ENCODE measurements at places on chromosomes 16 and 17.
A peak's percentile ranks its signal among the peaks of the same experiment; 100 is the strongest.

GRCh38 chr16:27427538-27427937 is 25.6 kb downstream of the IL21R start:
- no peak for DNase-seq

DNA sequence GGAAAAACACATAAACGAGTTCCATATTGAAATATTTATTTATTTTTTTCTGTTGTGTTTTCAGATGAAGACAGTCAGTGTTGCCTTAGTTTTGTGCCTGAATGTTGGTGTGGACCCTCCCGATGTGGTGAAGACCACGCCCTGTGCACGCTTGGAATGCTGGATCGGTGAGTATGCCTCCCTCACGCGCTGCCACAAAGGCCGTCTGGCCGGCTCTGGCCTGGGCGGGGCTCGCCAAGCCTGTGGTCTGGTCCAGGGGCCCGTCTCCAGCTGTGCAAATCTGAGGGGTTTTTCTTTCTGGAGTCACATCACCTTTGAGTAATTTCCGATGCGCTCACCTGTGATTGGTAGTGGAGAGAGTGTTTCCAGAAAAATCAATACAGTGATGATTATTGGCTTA is 81.0 kb downstream of the RPTOR start:
- no peak for DNase-seq

- DNase-seq: no peak
Observed at GRCh38 chr17:2181897-2182448, 121.6 kb downstream of the SMG6 start.

GRCh38 chr17:34673995-34674890 is 94.9 kb downstream of the TMEM132E start:
- no peak for DNase-seq

GRCh38 chr17:16493531-16494046 is 1.6 kb upstream of the LRRC75A start:
- no peak for DNase-seq

- DNase-seq: no peak
Observed at GRCh38 chr16:77117707-77118106, 73.3 kb upstream of the MON1B start.

DNA sequence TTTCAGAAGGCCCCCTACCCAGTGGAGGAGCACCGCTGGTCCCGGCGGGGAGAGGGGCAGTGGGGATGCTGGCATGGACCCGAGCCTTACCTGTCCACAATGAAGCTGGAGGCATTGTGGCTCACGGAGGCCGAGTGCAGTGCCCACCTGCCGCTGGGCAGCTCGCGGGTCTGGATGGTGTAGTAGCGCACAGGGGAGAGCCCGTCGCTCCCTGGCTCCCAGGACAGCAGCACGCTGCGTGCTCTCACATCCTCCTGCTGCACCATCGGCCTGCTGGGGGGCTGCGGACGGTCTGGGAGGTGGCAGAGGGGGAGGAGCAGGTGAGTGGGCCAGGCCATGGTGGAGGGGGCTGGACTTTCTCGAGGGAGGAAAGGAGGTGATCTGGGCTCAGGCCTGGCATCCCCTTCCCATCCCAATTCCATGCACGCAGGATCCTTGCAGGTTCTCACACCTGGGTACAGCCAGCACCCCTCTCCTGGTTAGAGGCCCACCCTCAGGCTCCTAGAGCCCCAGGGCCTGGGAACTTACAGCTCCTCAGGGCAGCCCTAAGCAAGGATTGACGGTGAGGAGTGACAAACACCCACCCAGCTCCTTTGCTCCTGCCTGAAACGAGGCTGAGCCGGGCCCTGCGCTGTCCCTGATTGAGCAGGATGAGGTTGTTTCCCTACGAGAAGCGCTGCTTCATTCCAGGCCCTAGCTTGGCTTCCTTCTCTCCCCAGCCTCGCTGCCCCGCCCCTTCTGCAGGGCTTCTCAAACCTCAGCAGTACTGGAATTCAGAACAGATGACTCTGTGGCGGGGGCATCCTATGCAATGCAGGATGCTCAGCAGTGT is 76.2 kb upstream of the CDC42EP4 start:
- no peak for DNase-seq

- peak; percentile 25 for DNase-seq
Observed at GRCh38 chr16:21600031-21600773, 825 bp downstream of the METTL9 start.

- DNase-seq: no peak
Observed at GRCh38 chr17:68197091-68197996, 50.5 kb upstream of the AMZ2 start.

GRCh38 chr17:36722121-36722902 is 120.9 kb downstream of the MRM1 start:
- DNase-seq: peak; percentile 47

DNA sequence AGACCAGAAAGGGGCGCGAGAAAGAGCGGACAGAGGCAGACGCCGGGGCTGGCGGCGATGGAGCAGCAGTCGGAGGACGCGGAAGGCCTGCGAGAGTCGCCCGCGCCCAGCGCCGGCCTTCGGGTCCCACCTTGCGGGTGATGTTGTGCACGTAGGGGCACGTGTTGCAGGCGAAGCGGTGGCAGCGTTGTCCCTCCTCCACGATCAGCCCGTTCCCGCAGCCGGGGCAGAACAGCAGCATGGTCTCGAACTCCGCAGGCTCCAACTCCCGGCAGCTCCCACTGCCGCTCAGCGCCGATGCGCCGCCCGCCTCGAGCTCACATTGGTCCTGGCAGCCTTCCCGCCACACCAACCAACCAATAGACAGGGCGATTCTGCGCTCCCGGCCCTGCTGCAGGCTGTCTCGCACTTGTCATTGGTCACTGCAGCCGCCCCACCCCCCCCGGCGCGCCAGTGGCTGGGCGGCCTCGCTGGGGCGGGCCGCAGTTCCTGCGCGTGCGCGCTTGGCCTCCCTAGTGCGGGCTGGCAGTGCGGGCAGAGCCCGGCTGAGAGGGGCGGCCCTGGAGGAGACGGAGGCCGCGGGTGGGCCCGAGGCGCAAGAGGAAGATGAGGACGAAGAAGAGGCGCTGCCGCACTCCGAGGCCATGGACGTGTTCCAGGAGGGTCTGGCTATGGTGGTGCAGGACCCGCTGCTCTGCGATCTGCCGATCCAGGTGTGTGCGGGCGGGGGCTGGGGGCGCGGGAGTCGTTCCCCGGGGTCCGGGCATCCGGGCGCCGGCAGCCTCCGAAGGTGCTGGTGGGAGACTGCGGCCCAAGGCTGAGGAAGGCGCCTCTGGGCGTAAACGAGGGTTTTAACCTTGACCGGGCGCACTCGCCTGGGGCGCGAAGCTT is at the start of the genes POLR3K and SNRNP25:
Gene POLR3K (minus strand): TSS at position 263 of the 891 bp plus-strand sequence. CDS start 22 bp downstream, at position 241.
Gene SNRNP25 (plus strand): TSS at position 483 of the 891 bp plus-strand sequence. CDS start 189 bp downstream, at position 672.
- DNase-seq: peak; percentile 97

DNA sequence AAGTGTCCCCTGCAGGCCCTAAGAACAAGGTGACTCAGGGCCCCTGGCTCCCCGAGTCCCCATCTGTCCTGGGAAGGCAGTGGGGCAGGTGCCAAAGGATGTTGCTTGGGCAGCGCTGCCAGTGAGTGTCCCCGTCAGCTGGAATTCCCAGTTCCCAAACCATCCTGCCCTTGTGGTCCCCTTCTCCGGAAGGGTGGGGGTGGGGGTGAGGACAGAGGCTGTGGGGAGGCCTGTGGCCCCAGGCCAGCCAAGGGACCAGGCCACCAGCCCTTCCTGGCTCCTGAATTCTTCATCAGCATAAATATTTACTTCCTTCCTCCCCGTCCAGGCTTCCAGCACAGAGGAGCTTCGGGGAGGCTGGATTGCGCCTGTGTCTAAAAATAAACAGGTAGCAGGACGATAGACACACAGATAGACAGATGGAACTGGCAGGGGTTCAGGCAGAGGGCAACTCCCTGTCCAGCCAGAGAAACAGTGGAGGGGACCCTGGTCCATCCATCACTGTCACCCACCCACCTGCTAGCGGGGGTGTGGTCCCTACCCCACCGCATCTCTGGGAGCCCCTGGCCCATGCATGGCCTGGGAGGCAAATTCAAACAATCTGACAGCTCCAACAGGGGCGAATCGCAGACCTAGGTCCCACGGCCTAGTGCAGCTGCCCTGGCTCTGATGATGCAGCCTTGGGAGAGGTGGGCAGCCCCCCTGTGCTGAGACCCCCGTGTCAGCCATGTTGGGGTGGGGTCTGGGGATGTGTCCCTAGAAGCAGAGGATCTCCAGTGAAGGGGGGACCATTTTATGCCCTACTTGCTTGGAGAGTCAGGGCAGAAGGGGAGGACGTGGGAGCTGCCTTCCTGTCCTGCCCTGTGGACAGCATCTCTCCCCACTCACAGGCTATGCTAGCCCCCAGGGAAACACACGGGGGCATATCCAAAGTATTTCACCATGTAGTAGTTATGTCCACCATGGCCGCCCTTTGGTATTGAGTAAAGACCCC is 13.2 kb downstream of the GLIS2 start:
- DNase-seq: no peak

GRCh38 chr17:50201276-50201854 is at the start of gene COL1A1:
Gene COL1A1, minus strand, starts transcription at chr17:50201631. Its CDS starts 118 bp downstream, at chr17:50201513.
- DNase-seq: no peak

DNA sequence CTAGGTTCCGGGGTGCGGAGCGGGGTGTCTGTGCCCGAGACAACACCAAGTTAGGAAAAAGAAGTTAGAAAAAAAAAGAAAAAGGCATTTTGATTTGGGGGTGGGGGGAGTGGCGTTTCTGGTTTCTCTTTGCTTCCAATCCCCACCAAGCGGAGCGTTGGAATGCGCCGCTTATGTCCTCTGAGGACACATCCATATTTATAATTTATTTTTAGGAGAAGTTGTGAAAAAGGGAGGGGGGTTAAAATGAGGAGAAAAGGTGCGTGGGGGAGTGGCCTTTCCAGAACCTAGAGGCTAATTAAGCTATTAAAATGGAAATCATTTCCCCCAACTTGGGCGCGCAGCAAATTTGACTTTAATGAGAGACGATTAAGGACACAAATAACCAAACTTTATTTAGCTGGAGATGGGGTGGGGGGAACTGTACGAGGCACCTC is 232.1 kb downstream of the MRTFB start:
- DNase-seq: no peak

DNA sequence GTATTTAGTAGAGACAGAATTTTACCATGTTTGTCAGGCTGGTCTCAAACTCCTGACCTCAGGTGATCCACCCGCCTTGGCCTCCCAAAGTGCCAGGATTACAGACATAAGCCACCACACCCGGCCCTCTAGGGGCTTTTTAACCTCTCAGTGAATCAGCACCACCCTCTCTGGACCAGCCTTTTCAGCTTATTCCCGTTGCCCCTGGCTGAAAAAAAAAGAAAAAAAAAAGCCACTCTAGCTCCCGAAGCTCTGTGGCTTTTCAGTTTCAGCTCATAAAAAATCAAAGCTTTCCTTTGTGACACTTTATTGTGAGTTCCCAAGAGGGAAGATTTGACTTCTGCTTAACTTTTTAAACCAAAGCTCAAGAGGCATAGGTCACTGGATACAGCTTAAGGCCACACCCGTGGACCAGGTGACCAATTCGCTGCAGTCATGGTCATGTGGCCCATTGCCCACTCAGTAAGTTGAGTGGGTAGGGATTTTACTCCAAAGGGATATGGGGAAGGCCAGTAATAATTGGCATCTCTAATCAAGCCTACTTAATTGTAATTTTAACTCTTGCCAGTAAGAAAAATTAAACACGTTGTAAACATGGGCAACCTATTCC is 46.6 kb upstream of the MED13 start:
- DNase-seq: no peak

DNA sequence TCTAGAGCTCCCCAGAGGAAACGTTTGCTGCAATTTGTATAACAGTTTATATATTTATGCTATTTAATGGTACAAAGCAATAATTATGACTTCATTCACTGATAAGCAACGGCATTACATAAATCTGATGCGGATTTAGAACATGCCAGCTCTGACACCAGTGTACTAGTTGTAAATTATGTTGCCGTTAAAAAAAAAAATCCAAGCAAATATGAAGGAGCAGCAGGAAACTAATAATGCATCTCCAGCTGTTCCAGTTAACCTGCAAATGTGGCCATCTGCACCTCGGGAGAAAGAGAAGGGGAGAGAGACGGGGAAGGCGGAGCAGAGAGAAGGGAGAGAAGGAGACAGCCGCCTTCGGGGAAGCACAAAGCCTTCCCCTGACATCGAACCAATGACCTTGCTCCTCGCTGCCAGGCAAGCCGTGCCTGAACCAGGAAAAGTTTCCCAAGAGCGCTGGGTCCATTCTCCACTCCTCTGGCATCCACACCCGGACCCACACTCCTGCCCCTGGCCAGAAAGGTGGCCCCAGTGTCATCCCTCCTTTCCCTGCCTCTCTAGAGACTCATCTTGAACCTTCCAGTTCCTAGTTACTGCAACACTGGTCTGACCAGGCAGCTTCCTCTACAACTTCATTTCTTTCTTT is 174.8 kb downstream of the C16orf78 start:
- DNase-seq: no peak

- DNase-seq: no peak
Observed at GRCh38 chr16:16817196-16817595, 438.3 kb downstream of the NPIPA7 start.

GRCh38 chr17:81520021-81520901 is 7.7 kb upstream of the ACTG1 start:
- DNase-seq: no peak

GRCh38 chr17:45406107-45406506 is 26.6 kb downstream of the ARHGAP27 start:
- no peak for DNase-seq

DNA sequence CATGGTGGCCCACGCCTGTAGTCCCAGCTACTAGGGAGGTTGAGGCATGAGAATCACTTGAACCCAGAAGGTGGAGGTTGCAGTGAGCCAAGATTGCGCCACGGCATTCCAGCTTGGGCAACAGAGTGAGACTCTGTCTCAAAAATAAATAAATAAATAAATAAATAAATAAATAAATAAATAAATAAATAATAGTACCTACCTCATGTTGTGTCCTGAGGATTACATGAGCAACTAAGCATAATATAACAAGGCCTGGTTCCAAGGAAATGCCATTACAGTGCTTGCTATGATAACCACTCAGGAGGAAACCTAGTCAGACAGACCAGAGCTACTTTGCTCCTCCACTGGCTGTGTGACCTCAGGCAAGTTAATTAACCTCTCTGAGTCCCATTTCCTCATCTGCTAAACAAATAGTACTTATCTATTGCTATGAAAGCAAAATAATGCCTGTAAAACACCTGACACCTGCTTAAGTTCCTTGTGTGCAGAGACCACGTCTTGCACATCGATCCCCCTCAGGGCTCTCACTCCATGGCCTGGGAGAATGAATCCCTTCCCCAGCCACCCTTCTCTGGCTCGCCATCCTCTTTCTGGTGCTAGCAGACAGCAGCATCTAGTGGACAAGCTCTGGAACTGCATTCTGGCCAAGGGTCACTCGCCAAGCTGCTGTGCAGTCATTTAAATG is 7.5 kb downstream of the EPOP start:
- peak; percentile 67 for DNase-seq

Measured in globus pallidus (tissue), 1 donor.